ENCODE measurements at places on chromosomes 6 and 20. TPM values are rescaled to one million over a fixed set of nuclear protein-coding genes. Genes with fewer than 3 reads are reported as not detected.

The FAM83C gene
- total RNA-seq: not detected

The CTAGE9 gene
- not detected for total RNA-seq

The TGM2 gene
- 23.4 TPM for total RNA-seq

The ITCH gene
- 33.2 TPM for total RNA-seq

The BNIP5 gene
- not detected for total RNA-seq

The CCN2 gene
- total RNA-seq: 42.9 TPM
